ENCODE measurements at places on chromosomes 3 and 15.

DNA sequence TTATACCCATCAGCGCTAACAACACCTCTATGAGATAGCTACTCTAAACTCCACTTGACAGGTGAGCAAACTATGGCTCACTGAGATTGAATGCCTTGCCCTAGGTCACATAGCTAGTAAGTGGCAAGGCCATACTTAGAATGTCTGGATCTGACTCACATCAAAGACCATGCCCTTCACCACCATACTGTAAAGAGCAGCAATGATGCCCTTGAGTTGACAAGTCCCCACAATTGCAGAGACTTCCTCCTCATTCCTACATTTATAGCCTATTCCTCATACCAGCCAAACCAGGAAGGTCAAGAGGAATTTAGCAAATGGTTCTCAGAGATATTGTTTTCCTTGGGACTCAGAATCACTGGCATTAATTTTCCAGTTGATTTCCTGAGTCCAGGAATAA, 157.8 kb upstream of the SNTN start:
- DNase-seq: no peak

DNA sequence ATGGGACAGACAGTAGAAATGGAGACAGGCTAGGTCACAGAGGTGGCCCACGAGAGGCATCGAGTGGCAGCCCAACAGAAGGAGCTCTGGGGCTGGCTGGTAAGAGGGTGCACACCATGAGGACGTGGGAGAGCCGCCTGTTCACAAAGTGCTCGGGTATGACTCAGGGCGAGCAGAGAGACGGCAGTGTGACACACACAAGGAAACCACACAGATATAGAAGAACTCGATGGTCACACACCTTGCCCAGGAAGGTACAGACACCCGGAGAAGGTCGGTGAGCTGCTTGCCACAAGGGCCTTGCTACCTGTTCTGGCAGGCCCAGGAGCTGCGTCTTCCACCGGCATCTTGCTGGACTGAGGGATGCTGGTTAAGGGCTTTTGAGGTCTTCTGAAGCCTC, 50.2 kb downstream of the CA12 start:
- DNase-seq: no peak

DNA sequence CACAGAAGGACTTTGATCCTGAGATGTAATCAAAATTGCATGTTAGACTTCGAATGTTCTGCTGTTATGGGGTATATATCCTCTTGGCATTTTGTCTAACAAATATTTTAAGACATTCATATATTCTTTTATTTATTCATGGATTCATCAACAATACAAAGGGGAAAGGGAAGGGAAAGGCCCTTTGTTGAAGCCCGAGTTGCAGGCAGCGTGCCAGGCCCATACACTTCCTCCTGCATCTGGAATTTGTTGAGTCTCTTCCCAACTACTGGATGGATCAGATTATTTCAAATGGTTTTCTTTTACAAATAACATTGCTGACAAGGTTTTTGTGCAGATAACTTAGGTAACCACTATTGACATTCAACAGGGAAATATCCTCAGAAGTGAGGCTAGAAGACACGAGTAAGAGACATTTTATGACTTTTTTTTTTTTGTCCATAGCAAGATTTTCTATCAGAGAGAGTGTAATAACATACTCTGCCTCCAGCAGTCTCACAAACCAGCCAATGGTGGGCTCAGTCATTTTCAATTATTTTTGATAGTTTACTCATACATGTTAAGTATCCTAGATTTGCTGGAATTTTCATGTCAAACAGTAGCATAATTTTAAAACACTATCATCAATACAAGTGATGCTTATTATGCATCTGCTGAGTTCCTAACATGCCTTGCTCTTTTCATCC, 94.3 kb downstream of the RPL39L start:
- DNase-seq: no peak

GRCh38 chr3:172112734-172113120, 73.3 kb downstream of the FNDC3B start:
- DNase-seq: no peak

GRCh38 chr3:10553591-10554235, 48.3 kb upstream of the ATP2B2 start:
- DNase-seq: no peak

- DNase-seq: no peak
These were observed 64.5 kb downstream of the LRTM1 start for GRCh38 chr3:54863366-54863765.

- no peak for DNase-seq
These were observed 204.8 kb downstream of the RSRC1 start for GRCh38 chr3:158314426-158315357.

- DNase-seq: no peak
These were observed 9.1 kb downstream of the CD80 start for GRCh38 chr3:119550192-119550910.

DNA sequence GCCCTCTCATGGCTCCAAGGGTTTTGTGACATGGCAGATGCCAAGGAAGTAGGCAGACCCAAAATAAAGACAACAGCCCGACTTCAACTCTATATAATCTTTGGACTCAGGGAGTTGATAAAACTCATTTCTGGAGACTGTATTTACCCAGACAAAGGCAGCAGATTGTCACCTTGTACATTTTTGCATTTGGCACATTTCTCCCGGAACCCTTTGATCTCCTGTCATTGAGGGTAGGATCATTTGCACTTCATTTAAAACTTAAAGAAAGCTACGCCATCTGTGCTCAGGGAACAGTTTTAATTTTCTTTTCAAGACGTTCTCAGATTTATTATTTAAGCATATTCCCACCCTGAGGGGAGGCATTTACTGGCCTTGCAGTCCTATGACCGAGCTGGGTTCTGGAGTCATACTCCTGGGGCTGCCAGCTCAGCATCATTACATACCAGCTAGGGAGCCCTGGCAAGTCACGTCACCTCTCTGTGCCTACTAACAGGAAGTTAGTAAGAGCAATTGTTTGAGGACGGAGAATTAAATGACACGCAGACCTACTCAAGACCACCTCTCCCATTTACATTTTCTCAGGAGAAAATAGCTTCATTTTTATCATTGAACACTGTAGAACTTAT, 5.9 kb downstream of the CDCP1 start:
- DNase-seq: no peak

- DNase-seq: no peak
These were observed 44.0 kb downstream of the PHLDB2 start for GRCh38 chr3:111903067-111903511.

DNA sequence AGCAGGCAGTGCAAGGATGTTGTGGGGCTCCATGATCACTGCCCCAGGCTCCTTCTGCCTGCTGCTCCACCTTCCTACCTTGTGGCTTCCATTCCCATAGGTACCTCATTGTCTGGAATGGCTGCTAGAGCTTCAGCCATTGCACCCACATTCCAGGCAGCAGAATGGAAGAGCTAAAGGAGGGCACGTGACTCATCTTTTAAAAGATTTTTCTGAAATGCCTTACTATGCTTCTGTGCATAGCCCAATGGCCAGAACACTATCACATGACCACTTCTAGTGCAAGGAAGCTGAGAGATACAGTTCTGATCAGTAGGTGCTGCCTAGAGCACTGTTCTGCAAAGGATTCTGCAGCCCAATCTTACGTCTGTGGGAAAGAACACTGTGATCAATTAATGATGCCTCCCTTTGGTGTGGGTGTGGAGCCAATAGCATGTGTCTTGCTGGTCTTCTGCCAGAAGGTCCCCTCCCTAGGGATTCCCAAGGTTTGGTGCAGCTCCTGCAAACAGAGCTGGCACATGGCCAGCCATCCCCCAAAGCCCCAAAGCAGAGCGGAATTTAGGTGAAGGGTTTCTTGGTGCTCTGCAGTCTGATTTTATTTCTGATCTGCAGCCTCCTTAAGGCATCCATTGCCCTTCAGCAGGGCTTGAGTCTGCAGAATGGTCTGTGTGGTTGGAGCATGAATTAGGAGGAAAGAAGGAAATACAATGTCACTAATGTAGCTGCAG, 34.4 kb downstream of the SPSB4 start:
- DNase-seq: no peak

GRCh38 chr3:135806317-135806716, 159.2 kb upstream of the PPP2R3A start:
- no peak for DNase-seq

DNA sequence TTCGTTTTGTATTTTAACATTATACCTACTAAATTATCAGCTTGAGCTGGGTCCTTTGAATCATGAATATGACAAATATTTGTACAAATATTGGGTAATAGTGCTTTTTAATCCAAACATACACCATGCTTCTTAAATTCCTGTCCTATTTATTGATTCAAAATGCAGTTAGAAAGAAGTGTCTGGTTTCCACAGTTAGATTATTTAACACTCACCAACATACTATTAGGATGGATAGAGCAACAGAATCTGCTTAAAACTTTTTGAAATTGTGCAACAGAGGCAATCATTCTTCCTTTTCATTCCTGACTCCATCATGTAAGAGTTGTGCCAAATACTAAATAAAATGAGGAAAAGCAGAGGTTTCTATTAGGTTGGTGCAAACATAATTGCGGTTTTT, 281.2 kb downstream of the LSAMP start:
- DNase-seq: no peak

DNA sequence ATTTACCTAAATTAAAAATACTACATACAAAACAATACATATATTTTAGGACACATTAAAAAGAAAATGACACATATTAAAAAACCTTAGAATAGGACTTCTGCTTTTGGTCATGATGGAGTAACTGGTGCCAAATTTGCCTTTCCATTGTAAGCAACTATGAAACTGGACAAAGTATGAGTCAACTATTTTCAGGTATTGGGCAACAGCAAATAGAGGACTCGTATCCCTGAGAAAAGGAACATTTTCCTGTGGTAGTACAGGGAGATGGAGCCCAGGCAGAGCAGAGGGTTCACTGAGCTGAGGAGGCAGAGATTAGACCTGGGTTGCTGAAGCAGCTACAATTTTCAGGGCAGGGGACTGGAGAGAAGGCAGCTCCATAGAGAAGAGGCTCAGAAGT, 14.7 kb downstream of the CCR1 start:
- DNase-seq: no peak

- DNase-seq: no peak
These were observed 28.8 kb upstream of the SYNM start for GRCh38 chr15:99076109-99076508.

- DNase-seq: peak; percentile 1
These were observed 10.4 kb upstream of the VIPR1 start for GRCh38 chr3:42491881-42492507.

DNA sequence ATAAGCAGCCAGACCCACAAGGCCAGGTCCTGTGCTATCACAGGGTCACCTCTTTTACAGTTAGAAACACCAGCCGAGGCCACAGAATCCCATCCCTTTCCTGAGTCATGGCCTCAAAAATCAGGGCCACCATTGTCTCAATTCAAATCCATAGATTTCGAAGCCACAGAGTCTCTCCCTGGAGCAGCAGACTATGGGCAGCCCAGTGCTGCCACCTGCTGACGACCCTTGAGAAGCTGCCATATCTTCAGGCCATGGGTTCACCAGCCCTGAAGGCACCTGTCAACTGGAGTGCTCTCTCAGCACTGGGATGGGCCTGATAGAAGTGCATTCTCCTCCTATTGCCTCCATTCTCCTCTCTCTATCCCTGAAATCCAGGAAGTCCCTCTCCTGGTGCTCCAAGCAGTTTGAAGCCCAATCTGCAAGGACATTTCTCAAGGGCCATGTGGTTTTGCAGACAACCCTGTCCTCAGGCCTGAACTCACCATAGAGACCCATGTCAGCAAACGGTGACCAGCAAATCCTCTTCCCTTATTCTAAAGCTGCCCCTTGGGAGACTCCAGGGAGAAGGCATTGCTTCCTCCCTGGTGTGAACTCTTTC, 39.6 kb downstream of the TGM4 start:
- DNase-seq: peak; percentile 31

DNA sequence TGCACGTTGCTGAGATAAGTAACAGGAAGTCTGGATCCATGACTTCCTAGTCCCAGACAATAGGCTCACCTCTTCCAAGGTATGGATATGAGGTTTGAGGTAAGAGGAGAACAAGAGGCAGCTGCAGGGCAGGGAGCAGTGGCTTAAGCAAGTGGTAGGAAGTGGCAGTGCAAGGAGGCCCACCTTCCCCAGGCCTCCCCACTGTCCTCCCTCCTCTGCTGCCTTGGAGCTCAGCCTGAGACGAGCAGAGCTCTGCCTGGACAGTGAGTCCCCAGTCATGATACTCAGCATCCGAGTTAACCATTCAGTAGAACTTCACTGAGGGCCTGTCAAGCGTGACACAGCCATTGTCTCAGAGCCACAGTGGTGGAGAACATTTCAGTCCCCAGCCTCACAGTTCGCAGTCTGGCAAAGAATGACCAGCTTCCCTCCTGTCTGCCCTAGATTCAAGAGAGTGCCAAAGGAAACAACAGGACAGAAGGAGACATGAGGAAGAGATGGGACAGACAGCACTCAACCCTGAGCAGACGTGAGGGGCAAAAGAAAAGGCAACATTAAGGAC, 41.4 kb upstream of the BOC start:
- DNase-seq: no peak

DNA sequence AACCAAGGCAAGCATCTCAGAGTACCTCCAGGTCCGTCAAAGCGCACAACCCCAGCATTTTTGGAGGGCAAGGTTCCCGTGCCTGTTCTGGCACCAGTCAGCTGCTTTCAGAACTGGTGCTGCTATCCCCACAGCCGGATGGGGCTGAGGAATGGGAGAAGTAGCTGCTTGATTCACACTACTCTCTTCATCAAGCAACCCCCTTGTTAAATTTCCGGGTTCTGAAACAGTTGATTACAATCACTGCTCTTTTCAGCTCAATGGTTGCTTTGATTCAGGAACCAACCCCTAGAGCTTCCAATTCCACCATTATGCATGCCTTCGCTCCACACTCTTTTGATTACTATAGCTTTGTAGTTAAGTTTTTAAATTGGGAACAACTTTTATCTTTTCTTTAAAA, 12.3 kb upstream of the UBA7 start:
- DNase-seq: no peak

GRCh38 chr3:39361252-39361927, 21.8 kb upstream of the SLC25A38 start:
- DNase-seq: no peak

Measured in central memory CD8-positive, alpha-beta T cell (primary cell).